ENCODE measurements at places on chromosomes 1 and 21.

GRCh38 chr1:7994827-7995226 is 31.3 kb downstream of the ERRFI1 start:
- no peak for DNase-seq

GRCh38 chr1:21254335-21254951 is 35.8 kb downstream of the ECE1 start:
- DNase-seq: peak; percentile 85

DNA sequence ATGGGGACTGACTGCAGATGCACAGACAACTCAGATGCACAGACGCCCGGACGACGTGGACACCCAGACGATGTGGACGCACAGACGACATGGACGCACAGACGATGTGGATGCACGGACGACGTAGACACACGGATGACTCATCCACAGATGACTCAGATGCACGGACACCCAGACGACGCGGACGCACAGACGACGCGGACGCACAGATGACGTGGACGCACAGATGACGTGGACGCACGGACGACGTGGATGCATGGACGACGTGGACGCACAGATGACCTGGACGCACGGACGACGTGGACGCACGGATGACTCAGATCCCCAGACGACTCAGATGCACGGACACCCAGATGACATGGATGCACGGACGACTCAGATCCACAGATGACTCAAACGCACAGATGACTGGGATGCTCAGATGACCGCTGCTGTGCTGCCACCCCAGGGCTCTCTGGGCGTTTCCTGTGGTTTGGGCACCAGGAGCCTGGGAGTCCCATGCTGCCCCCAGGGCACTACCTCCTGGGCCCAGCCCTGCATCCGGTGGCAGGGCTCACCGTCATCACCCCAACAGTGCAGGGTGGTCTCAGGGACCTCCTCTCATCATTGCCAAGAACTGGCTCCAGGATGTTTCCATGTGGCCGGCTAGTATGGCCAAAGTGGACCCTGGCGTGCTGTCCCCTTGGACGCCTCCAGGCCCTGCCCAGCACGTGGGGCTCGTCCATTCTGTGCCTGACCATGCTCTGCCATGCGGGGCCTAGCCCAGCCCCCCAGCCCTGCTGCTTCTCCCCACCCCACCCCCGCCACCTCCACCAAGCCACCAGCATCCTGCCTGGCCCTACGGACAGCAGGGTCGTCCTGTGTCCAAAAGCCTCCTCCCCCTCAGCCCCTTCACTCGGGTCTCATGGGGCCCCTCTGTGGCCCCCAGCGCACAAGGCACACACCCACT is 14.0 kb downstream of the FAAP20 start:
- no peak for DNase-seq

- no peak for DNase-seq
Measured at GRCh38 chr1:9912264-9912936, 2.3 kb upstream of the CTNNBIP1 start.

- DNase-seq: no peak
Measured at GRCh38 chr1:165845992-165846748, 18.8 kb downstream of the UCK2 start.

GRCh38 chr21:28458446-28458845 is 534.2 kb downstream of the LTN1 start:
- no peak for DNase-seq

DNA sequence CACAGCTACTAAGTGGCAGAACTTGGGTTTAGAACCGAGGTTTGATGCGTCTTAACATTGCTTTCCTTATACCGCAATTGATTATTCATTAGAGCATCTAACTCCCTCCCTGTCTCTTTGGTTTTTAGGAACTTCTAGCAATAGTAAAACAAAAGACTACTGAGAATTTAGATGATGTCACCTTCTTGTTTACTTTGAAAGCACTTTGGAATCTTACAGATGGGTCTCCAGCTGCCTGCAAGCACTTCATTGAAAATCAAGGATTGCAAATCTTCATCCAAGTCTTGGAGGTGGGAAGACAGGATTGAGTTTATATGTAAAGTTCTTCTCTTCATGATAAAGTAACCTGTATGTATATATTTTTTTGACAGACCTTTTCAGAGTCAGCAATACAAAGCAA is 35.0 kb downstream of the ZYG11A start:
- no peak for DNase-seq

- DNase-seq: peak; percentile 49
Measured at GRCh38 chr1:150021191-150021694, 10.7 kb upstream of the OTUD7B start.

DNA sequence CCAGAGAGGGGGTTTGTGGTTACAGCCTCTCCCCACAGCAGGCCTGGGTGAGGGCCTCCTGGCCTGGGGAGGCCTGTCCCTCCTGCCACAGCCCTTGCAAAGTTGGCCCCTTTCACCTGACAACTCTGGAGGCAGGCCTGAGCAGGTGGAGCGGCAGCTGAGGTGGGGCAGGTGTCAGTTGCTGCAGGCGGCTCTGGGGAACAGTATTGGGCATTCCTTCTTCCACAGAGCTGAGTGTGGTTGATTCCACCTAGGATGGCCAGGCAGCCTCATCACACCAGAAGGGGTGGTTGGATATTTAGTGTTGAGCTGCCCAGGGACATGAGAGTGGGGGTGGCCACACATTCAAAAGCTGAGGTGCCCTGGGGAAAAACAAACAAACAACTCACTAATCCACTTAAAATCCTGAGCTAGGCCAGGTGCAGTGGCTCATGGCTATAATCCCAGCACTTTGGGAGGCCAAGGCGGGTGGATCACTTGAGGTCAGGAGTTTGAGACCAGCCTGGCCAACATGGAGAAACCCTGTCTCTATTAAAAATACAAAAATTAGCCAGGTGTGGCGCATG is 31.1 kb downstream of the PIGP start:
- no peak for DNase-seq

- no peak for DNase-seq
Measured at GRCh38 chr1:85166351-85166750, 34.5 kb downstream of the SYDE2 start.

DNA sequence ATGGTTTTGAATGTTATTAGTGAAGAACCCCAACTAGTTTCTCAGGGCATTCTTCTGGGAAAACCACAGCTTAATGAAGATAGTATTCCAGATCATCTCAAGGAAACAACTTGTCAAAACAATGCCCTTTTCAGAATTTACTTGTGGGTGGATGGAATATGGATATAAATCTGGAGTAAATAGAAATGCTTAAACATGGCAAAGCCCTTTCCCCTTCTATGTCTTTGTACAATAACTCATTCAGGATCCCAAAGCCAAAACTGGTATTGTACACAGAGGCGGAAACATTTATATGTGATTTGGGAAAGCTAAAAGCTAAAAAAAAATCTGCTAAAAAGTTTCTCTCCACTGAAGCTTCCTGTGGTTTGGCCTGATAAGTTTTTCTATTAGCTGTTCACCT is 55.5 kb upstream of the RGS5 start:
- DNase-seq: no peak

- DNase-seq: no peak
Measured at GRCh38 chr1:33659641-33660040, 187.2 kb downstream of the ZSCAN20 start.

GRCh38 chr1:247111700-247112478 is 7.7 kb upstream of the ZNF669 start:
- DNase-seq: peak; percentile 80

DNA sequence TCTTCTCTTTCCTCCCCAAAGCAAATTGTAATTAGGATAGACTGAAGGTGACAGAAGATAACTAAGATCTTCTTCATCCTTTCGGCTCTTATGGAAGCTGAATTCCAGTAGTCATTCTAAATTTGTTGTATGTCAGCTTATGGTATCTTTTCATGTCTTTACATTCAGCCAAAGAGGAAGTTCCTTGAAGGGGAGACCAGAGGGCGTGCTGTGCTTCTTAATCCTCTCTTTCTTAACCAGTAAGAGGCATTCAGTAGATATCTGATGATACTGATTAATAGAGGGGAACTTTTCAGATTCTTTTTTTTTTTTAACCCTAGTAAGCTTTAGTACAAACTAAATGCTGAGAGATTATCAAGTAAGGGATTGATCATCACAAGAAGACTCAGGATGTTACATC is 102.3 kb downstream of the OSBPL9 start:
- no peak for DNase-seq

DNA sequence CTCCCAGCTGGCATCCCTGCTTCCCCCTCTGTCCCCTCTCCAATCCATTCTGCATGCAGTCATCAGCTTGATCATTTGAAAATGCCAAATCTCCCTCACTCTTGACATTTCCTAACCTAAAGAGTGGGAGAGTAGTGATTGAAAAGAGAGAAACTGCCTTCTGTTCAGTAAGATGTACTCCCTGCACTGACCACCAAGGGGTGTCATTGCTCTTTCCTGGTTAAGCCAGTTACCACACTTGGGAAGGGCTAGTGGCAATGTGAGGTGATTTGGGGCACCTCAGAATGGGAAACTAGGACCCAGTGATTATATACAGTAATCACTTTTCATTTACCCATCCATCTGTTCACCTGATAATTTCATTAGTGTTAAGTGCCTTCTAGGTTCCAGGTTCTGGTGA is 6.9 kb upstream of the TMEM269 start:
- DNase-seq: no peak

DNA sequence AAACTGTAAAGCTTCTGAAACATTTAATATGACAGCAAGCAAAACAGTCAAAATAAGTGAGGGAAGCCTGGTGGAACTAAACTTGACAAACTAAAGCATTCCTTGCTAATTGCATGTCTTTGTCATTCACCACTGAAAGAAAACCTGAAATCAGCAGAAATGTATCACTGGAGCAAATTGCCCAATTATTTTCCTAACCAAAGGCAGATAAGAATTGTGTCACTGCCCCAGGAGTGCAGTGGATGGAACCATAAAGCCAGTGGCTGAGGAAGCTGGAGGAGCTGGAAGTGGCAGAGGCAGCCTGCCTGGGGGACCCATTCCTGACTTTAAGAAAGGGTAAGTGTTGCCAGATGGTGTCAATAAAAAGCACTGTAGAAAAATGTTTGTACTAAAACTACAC is 2.7 kb upstream of the SLC30A10 start:
- no peak for DNase-seq

DNA sequence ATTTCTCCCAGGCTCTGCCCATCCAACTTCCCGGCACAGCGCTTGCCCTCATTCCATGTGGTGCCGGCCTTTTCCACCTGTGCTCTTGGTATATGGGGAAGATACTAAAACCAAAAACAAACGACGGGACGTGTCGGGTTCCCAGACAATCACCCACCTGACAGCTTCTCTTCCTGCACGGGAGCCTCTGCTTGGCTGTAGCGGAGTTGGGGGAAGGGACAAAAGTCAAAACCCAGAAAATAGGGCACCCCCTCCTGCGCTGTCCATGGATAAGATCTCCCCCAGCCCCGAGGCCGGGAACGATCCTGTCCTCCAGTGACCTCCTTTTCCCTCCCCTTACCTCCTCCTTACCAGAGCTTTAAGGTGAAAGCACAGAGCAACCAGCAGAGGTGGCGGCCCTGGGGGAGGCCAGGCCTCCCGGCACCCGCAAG is 640 bp downstream of the JTB start:
- no peak for DNase-seq

GRCh38 chr1:191255354-191256054 is 777.8 kb upstream of the BRINP3 start:
- no peak for DNase-seq

- DNase-seq: no peak
Measured at GRCh38 chr1:10646347-10646861, 150.0 kb downstream of the CASZ1 start.

DNA sequence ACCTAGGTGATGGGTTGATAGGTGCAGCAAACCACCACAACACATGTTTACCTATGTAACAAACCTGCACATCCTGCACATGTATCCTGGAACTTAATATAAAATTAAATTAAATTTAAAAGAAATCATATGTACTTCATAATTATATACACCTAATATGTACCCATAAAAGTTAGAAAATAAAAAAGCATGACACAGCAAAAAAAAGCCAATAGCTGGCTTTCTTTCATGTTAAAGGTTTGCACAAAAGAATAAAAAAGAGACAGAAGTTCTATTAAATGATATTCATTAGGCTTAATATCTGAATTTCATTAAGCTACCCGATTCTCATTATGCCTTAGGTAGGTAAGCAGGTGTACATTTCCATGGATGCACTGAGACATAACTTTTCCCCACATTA is 5.2 kb upstream of the PRMT6 start:
- no peak for DNase-seq

GRCh38 chr1:36645867-36646266 is 163.2 kb upstream of the CSF3R start:
- peak; percentile 29 for DNase-seq

DNA sequence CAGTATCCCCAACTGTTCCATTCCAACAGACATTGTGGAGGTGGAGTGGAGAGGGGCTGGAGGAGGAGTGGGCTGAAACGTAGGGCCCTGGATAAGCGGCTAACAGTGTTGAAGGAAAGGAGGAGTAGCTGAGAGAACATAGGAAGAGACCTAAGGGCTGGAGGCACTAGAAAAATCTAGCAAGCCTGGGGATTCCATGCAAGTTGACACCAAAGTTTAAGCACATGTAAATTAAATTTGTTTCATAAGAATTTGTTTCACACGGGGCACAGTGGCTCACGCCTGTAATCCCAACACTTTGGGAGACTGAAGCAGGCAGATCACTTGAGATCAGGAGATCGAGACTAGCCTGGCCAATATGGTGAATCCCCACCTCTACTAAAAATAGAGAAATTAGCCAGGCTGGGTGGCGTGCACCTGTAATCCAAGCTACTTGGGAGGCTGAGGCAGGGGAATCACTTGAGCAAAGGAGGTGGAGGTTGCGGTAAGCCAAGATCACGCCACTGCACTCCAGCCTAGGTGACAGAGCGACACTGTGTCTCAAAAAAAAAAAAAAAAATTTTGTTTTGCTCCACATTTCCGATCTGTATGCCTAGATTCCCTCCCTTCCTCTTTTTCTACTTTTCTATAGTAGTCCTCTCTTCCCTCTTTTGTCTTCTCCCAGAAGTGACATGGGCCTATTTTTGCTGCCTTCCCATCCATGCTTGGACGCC is 530 bp upstream of the CD244 start:
- DNase-seq: no peak

DNA sequence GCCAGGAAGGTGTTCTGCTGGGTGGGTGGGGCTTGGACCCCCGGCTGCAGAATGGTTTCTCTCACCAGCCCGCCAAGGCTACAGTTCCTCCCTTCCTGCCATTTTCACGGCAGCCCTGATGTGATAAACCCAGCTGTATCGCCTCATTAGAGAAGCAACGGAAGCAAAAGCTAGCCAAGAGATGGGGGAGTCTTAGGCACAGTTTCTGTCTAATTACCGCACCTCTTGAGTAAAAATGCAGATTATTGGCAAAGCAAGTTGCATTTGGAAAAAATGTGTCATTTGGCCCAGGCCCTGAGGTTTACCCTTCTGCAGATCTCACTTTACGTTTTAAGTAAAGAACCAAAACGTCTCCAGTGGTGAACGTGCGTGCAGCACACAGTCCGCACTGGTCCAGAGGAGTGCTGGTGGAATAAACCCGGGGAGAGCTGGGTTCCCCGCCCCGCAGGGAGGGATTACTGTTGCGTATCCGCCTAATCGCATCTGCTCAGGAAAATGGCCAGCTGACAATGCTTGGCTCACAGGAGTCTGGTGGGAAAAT is 109.9 kb downstream of the GALNT2 start:
- DNase-seq: peak; percentile 64

Measured in lung (tissue), 17 donors.